H4 (cell line): ENCODE measurements at places on chromosomes 1 and 21. TPM values are rescaled to one million over a fixed set of nuclear protein-coding genes. Genes with fewer than 3 reads are reported as not detected.
A peak's percentile ranks its signal among the peaks of the same experiment; 100 is the strongest.

DNA sequence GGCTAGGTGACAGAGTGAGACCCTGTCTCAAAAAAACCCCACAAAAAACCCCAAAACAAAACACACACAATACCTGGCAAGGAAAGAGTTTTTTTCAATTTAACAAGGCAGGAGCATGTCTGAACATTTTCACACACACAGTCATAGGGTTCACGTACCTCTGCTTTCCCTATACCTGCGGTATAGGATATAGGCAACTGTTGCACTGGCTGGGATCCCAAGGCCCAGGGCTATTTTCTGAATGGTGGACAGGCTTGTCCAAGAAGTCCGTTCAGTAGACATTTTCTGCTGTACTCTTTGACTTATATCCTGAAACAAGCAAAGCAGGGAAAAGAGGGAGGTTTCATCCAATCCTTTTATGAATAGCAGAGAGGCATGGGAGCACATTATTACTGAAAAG lies 7.6 kb downstream of the TDRKH start:
- DNase-seq, result no peak

Gene TAF12
- 32.9 and 44.9 TPM in 2 replicates for total RNA-seq

Gene PRPF38B
- total RNA-seq, result 5.3 and 7.6 TPM in 2 replicates

GRCh38 chr21:29613021-29613420 lies 314.3 kb downstream of the BACH1 start:
- DNase-seq, result no peak

GRCh38 chr1:170807432-170807831 lies 127.9 kb upstream of the MROH9 start:
- peak; percentile 12 for DNase-seq
